Astrocyte (in vitro differentiated cells and primary cell): ENCODE measurements at places on chromosomes 6 and 20. TPM values are rescaled to one million over a fixed set of nuclear protein-coding genes. Genes with fewer than 3 reads are reported as not detected.

CD83 gene
- total RNA-seq, result 1.6 and 1.8 TPM in 2 replicates

ZC2HC1B gene
- not detected in 2 replicates for total RNA-seq

ARID1B gene
- total RNA-seq, result 75.4 and 78.2 TPM in 2 replicates

- no peak overlapping the region for H3K27ac ChIP-seq
- no peaks in the 10 kb centered on the region for H3K4me1 ChIP-seq
- peak; percentile 49 for DNase-seq
- H3K36me3 ChIP-seq, result no peaks in the 10 kb centered on the region
These were observed 7.6 kb downstream of the CD93 start for GRCh38 chr20:23078351-23079015.

- H3K27me3 ChIP-seq, result no peaks in the 10 kb centered on the region
- peaks cover 8% of the 10 kb centered on the region for H3K4me1 ChIP-seq
- no peak overlapping the region for H3K4me3 ChIP-seq
- H3K27ac ChIP-seq, result peak overlapping the region; percentile 44
These were observed 83.7 kb downstream of the STXBP5 start for GRCh38 chr6:147287869-147288271.

GRCh38 chr6:56620229-56620868 is 22.3 kb downstream of the DST start:
- no peak for DNase-seq
- no peak overlapping the region for H3K4me3 ChIP-seq
- H3K27me3 ChIP-seq, result no peaks in the 10 kb centered on the region
- H3K4me1 ChIP-seq, result no peaks in the 10 kb centered on the region

DNA sequence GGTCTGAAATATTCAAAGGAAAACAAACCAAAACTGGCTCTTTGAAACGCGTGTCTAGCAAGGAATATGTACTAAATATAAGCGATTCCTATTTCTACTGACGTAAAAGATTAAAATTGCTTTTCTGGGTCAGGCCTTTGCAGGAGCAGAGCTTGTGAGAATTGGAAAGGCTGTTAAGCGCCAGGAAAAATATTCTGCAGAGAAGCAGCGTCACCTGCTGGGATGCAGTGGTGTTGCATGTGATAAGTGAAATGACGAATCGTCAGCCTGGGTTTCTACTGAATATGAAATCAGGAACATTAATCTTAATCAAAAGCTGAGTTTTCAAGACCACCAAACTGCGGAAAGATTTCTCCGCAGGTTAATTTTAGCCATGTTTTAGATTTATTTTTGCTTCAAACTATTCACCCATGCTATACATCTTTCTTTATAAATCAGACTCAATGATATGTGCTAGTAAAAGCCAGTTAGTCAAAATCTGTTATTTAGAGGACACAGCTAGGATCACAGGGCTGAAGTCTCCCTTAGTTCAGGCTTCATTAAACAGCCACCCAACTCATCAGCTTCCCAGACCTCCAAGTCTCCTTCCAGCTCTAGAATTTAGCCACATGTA is 67.4 kb downstream of the ALDH8A1 start:
- no peak overlapping the region for H3K4me3 ChIP-seq
- H3K4me1 ChIP-seq, result no peaks in the 10 kb centered on the region
- H3K36me3 ChIP-seq, result no peaks in the 10 kb centered on the region
- H3K27ac ChIP-seq, result no peak overlapping the region
- no peaks in the 10 kb centered on the region for H3K27me3 ChIP-seq
